Esophagus squamous epithelium (tissue), 5 donors: ENCODE measurements at places on chromosomes 2 and 18.

DNA sequence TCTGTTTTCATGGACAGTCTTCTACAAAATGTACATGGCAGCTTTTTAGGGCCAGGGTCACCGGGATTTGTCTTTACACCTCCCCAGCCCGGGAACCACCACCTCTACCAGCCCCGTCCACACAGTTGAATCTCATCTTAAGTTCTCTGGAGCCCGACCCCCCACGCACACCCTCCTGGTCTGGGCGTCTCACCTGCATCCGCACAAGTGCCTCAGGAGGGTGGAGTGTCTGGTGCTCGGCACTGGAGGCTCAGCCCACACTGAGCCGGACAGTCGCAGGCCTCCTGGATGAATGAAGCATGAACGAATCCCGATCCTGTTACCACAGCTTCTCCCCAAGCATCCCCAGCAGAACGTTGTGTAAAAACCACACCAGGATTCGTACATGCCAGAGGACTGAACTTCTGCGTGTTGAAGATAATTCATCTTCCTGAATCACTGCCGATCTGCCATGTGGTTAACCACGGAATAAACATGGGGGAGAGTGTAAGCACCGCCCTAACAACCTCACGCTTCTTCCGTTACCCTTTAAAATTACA, 162.0 kb downstream of the RTP5 start:
- H3K27ac ChIP-seq = no peak overlapping the region
- H3K27me3 ChIP-seq = no peaks in the 10 kb centered on the region

DNA sequence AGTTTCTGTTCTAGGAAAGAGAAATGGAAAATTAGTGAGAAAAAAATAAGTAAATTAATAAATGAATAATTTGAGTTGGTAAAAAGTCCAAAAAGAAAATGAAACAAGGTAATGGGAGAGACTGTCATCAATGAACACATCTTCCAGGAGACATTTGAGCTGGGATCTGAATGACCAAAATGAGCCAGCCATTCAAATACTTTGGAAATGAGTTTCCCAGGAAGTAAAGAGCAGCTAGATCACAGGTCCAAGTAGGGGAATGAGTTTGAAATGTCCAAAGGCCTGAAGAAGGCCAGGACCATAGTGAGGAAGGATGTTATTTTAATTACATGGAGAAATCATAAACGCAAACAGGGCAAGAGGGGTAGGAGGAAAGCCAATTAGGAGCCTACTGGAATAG, 6.6 kb upstream of the DNAH7 start:
- H3K4me1 ChIP-seq = no peaks in the 10 kb centered on the region
- DNase-seq = no peak
- H3K27me3 ChIP-seq = no peaks in the 10 kb centered on the region
- H3K36me3 ChIP-seq = no peaks in the 10 kb centered on the region

GRCh38 chr2:138818556-138818955, 38.4 kb upstream of the NXPH2 start:
- H3K27ac ChIP-seq = no peak overlapping the region
- H3K4me1 ChIP-seq = no peaks in the 10 kb centered on the region
- no peak overlapping the region for H3K4me3 ChIP-seq
- H3K36me3 ChIP-seq = no peaks in the 10 kb centered on the region
- peaks cover 5% of the 10 kb centered on the region for H3K27me3 ChIP-seq
- DNase-seq = no peak

GRCh38 chr2:224253464-224253863, 148.4 kb downstream of the FAM124B start:
- H3K4me3 ChIP-seq = no peak overlapping the region
- H3K4me1 ChIP-seq = no peaks in the 10 kb centered on the region

- no peaks in the 10 kb centered on the region for H3K27me3 ChIP-seq
- H3K4me1 ChIP-seq = no peaks in the 10 kb centered on the region
- H3K36me3 ChIP-seq = no peaks in the 10 kb centered on the region
- H3K27ac ChIP-seq = no peak overlapping the region
Measured at GRCh38 chr2:230631470-230631869, 81.2 kb upstream of the CAB39 start.

GRCh38 chr2:156158808-156159207, 173.7 kb downstream of the NR4A2 start:
- H3K27me3 ChIP-seq = no peaks in the 10 kb centered on the region
- H3K4me1 ChIP-seq = no peaks in the 10 kb centered on the region
- H3K36me3 ChIP-seq = no peaks in the 10 kb centered on the region
- no peak overlapping the region for H3K4me3 ChIP-seq
- no peak for DNase-seq
- no peak overlapping the region for H3K27ac ChIP-seq

DNA sequence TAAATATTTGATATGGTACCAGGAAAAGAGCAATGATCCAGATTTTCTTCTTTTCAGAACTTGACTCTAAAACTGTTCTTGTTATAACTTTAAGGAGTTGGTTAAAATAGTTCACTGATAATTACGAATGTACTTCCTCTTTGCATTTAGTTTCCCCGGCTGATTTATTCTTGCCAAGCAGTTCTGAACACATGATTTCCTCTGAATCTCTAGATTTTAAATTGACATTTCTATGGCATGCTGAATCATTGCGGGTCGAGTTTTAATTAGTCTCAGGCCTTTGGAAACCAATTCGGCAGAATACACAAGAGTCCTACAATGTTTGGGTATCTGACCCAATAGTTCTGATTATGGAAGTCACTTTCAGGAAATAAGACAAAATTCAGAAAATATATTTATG, 37.3 kb upstream of the DNAH7 start:
- no peaks in the 10 kb centered on the region for H3K27me3 ChIP-seq
- H3K4me1 ChIP-seq = no peaks in the 10 kb centered on the region
- no peak overlapping the region for H3K27ac ChIP-seq
- no peaks in the 10 kb centered on the region for H3K36me3 ChIP-seq
- no peak overlapping the region for H3K4me3 ChIP-seq

DNA sequence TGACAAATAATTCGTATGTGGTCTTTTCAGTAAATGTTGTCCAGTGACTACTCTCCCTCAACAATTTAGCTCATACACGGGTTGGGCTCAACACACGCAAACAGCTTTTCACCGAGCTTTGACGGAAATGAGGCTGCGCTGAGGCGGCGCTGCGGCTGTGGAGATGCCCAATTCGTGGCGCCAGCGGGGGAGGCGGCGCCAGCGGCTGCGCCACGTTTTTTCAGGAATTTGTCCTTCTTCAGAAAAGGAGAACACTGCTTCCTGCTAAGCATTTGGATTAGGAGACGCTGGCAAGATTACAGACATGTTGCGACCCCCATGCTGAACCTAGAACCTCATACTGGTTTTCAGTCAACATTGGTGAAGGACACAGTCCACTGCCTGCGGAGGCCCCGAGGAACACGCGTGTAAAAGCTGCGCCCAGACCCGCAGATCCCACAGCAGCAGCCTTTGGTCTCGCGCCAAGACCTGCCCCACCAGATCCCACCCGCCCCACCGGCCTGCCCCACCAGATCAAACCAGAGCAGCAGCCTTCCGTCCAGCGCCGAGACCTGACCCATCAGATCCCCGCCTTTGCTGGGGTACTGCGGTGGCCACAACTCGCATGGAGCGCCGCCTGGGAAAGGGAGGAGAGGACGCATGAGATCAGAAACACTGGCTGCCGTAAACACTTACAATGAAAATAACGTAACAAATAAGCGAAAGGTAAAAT, 173.8 kb downstream of the TMEM18 start:
- H3K27me3 ChIP-seq = no peaks in the 10 kb centered on the region
- H3K36me3 ChIP-seq = no peaks in the 10 kb centered on the region
- H3K27ac ChIP-seq = no peak overlapping the region
- H3K4me1 ChIP-seq = no peaks in the 10 kb centered on the region

DNA sequence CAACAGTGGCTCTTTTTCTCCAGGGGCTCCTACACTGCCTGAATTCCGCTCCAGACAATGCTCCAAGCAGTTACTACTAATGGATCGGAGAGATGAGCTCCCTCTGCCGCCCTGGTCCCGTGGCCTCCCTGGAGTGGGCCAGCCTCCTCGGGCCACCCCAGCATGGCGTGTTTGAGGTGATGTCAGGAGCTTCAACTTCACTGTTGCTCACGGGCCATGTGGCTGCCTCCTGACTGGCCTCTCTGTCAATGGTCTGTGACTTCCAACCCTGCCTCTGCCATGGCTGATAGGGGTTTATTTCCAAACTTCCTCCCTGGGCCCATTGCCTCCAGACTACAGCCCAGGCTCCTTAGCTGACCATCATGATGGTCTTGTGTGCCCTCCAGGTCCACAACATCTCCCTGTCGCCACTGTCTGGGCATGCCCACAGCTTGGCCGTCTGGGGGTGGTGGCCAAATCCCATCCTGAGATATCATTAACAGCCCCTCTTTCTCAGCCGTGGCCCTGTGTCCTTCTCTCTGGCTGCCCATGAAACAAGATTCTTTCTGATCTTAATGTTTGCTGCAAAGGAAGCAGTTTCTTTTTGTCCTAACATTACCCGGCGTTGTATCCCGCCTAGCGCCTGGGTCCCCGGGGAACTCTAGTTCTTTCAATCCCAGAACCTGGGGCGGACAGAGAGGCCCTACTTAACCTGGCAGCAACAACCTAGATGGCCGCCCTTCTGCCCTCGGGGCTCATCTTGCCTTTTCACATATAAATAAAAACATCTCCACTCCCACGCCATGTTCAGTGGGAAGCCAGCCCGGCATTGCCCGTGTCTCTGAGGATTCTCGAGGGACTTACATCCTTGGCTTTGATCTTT, 38.1 kb downstream of the ATOH8 start:
- H3K27ac ChIP-seq = peak overlapping the region; percentile 65
- H3K4me3 ChIP-seq = no peak overlapping the region
- H3K27me3 ChIP-seq = no peaks in the 10 kb centered on the region
- H3K4me1 ChIP-seq = peaks cover 48% of the 10 kb centered on the region

DNA sequence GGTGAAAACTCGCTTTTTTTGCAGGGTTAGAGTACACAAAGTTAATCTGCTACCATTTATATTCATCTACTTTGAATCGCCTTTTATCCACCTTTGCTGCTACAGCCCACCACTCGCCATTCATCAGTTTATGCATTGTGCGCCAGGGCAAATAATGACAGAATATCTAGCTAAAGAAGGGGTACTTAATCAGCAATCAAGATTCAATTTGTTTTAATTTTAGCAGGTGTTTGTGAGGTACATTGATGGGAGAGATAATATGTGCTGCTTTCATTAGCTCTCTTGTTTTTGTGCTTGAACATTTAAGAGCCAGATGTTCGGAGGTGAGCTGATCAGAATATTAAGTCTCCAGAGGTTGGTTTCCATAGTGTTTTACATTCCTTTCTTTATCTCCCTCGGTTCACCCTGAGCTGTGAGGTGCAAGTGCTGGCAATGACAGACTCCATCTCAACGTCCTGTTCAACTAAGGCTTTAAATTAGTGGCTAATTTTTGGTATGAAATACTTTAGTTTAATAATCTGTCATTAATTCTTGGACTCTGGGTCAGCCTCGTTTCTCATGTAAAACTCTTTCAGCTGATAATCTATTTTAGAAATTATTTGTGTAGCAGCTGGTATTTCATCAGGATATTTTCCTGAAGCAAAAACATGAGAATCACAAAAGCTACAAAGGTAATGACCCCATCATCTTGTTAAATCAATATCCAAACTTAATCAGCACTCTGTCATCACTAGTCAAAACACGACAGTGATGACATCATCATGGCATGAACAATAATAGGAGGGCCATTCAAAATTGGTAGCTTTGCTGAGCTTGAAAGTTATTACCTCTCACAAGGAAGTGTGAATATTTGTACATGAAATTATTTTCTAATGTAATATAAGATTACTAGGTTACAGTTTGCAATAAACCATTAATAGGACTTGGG, 479.9 kb upstream of the FANCL start:
- H3K4me3 ChIP-seq = no peak overlapping the region
- DNase-seq = no peak
- H3K4me1 ChIP-seq = no peaks in the 10 kb centered on the region
- no peaks in the 10 kb centered on the region for H3K36me3 ChIP-seq

- H3K27me3 ChIP-seq = no peaks in the 10 kb centered on the region
- H3K27ac ChIP-seq = no peak overlapping the region
- no peak for DNase-seq
- no peak overlapping the region for H3K4me3 ChIP-seq
Measured at GRCh38 chr2:112253261-112253815, 1.5 kb downstream of the ZC3H8 start.

DNA sequence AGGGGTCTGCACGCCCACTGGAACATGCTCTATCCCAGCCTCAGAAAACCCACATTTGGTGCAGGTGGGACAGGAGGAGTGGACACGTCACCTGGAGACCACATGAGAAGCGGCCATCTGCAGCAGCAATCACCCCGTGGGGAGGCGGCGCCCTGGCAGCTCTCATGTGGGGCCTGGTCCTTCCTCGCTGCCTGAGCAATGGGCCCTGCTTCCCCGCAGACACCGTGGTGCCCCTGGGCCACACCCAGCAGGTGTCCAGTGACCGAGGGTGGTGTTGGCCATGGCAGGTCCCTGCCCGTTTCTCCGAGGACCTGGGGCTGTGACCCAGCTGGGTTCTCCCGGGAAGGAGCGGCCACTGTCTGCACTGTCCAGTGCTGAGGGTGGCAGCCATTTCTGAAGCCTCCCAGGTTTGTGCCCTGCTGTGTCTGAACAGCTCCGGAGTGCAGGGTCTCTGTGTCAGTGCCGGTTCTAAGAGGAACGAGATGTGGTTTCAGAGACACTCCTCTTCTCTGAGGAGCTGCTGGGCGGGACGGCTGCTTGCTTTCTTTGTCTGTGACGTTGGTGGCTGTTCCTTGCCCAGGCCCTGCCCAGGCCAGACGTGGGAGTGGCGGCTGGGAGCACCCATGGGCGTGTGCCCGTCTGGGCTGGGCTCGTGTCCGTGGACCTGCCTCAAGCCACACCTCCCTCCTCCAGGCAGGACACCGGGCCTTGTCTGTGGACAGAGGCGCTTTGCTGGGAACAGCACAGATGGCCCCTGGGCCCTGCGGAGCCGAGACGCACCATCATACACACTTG, 44.8 kb downstream of the NFATC1 start:
- no peak overlapping the region for H3K27ac ChIP-seq
- no peak overlapping the region for H3K4me3 ChIP-seq
- no peaks in the 10 kb centered on the region for H3K4me1 ChIP-seq
- no peaks in the 10 kb centered on the region for H3K27me3 ChIP-seq
- DNase-seq = no peak
- H3K36me3 ChIP-seq = no peaks in the 10 kb centered on the region

GRCh38 chr18:78579854-78580577, 399.6 kb upstream of the SALL3 start:
- no peaks in the 10 kb centered on the region for H3K27me3 ChIP-seq
- no peak overlapping the region for H3K4me3 ChIP-seq
- no peaks in the 10 kb centered on the region for H3K4me1 ChIP-seq
- no peak for DNase-seq
- H3K36me3 ChIP-seq = no peaks in the 10 kb centered on the region

- no peak overlapping the region for H3K27ac ChIP-seq
- no peak overlapping the region for H3K4me3 ChIP-seq
- H3K27me3 ChIP-seq = no peaks in the 10 kb centered on the region
- no peaks in the 10 kb centered on the region for H3K4me1 ChIP-seq
Measured at GRCh38 chr2:112173646-112174319, 35.6 kb downstream of the FBLN7 start.

- no peaks in the 10 kb centered on the region for H3K27me3 ChIP-seq
- no peaks in the 10 kb centered on the region for H3K36me3 ChIP-seq
- no peak for DNase-seq
- H3K27ac ChIP-seq = no peak overlapping the region
- H3K4me1 ChIP-seq = no peaks in the 10 kb centered on the region
Measured at GRCh38 chr18:54764786-54765185, 63.5 kb upstream of the RAB27B start.
